Substantia nigra (tissue), 51 donors: ENCODE measurements at places on chromosomes 11 and 22.
A peak's percentile ranks its signal among the peaks of the same experiment; 100 is the strongest.

DNA sequence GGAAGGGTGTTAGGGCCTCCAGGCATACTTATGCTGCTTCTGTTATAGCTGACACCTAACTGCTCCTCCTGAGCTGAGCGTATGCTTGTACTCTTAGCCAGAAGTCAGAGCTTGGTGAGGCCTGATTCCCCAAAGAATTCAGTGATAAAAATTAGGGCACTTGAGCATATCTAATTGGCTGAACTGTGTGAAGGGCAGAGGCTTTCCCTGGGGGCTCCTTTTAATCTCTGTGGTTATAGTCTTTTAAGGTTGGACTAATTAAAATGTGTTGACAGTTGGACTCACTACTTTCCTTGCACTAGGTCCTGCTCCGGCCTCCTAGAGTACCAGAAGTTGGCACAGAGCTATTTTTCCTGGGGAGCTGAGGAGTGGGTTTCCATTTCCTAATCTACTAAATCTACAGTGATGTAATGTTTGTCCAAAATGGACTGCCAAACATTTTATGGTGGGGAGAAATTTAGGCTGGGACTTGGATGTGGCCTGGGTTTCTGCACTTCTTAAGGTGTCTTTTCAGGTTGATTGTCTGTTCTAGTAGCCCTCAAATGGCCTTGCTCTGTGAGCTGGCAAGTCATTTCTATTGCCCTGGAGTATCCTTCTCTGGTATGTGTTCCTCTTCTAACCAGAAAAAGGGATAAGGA, 18.4 kb downstream of the STIM1 start:
- DNase-seq = no peak

- DNase-seq = peak; percentile 83
Observed at GRCh38 chr11:503179-503981, 3.7 kb downstream of the RNH1 start.

DNA sequence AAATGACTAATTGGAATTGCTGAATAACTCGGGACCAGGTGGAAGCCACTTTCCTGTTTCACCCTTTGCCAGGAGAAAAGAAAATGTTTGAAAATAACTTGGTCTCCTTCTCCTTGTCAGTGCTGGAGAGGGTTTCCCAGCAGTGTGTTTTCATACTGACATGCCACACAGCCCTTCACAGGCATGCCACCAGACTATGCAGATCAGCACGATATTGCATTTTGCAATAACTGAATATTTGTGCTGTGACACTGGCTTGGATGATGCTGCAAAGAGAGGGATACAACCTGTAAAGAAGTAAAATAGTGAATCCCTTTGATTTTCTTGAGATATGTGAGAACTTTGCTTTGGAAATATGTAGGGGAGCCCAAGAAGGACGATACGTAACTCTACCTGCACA, 200.0 kb upstream of the NAV2 start:
- no peak for DNase-seq

DNA sequence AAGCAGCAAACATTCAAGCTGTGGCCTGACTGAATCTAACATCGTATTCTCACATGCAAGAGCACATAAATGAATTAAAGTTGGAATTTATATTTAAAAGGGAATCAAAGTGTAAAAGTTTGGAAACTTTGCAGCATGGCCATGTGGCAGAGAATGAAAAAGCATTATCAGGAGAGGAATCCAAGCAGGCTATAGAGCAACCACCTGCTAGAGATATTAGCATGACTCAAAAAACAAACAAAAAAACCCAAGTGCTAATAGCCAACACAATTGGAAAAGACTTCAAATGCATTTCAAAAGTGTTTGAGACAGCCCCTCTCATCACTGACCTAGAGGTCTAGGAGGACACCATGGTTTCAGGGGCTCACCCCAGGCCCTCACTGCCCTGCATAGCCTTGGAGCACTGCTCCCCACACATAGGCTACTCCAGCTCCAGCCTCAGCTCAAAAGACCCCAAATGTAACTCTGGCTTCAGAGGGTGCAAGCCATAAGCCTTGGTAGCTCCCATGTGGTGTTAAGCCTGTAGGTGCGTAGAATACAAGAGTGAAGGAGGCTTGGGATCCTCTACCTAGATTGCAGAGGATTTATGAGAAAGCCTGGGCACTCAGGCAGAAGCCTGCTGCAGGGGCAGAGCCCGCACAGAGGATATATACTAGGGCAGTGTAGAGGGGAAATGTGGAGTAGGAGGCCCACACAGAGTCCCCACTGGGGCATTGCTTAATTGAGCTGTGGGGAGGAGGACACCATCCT, 1.7 kb upstream of the KRTAP5-7 start:
- DNase-seq = no peak

GRCh38 chr11:105611572-105612441, 1.9 kb downstream of the GRIA4 start:
- DNase-seq = peak; percentile 10

DNA sequence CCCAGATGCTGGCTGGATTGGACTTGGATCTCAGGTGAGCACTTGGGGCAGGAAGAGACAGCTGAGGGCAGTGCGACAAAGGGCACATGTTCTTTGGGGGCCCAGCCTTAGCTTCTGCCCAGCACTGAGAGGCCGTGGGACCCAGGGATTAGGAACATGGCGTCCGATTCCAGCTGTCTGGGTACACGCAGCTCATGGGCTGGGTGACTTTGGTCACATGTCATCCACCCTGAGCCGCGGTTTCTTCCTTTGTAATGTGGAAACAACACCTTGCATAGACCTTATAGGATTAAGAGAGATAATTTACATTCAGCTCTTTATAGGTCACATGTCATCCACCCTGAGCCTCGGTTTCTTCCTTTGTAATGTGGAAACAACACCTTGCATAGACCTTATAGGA, 39.8 kb downstream of the MYO18B start:
- no peak for DNase-seq

DNA sequence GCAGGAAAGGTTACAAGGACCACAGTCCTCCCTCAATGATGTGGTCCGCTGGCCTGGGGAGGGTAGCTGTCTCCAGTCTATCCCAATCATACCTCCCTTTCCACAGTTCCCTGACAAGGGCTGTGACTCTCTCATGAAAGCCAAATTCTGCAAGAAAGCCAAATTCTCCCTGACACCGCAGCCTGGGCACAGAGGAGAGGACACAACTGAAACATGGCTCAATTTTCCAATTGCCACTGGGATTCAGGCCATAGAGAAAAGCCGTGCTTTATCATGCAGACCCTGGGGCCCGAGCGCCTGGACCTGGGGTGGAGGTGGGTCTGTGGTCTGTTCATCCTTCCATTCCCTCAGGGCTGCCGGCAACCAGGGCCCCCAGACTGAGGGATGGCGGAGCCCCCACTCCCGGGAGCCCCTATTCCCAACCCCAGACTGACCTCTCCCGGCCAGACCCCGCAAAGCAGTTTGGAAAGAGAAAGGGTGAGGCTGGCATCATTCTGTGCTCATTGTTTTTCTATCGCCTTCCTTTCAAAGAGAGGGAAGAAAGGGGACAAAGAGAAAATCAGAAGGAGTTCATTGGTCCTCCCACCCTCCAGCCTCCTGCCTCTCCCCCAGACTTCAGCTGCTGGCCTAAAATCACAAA, 239.5 kb downstream of the BUD13 start:
- no peak for DNase-seq

DNA sequence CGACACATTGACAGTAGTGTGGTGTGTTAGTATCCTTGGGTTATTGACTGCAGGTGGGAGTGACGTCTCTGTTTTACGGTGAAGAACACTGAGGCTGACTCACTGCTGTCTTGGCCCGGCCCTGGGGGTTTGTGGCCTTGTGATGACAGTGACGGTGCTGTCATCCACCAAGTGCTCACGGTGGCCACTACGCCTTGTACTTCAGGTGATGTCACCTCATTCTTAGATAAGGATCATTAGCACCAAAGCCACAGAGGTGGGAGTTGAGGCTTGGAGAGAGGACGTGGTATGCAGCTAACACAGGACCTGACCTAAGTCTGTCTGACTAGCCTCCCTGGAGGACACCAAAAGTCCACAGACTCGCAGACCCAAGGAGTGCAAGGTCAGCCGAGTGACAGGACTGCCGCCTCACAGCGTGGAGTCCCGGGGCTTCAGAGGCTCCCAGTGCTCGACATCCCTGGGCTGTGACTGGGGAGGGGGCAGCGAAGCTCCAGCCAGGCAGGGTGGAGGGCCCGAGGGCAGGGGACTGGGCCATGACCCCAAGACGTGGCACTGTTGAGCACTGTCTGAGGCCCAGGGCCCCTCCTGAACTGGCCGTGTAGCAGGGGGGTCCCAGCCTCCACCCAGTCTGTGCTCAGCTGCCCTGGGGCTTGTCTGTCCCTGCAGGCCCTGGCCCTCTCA, 56.5 kb downstream of the NAT10 start:
- no peak for DNase-seq

GRCh38 chr11:45332276-45332934, 46.3 kb upstream of the SYT13 start:
- DNase-seq = no peak

DNA sequence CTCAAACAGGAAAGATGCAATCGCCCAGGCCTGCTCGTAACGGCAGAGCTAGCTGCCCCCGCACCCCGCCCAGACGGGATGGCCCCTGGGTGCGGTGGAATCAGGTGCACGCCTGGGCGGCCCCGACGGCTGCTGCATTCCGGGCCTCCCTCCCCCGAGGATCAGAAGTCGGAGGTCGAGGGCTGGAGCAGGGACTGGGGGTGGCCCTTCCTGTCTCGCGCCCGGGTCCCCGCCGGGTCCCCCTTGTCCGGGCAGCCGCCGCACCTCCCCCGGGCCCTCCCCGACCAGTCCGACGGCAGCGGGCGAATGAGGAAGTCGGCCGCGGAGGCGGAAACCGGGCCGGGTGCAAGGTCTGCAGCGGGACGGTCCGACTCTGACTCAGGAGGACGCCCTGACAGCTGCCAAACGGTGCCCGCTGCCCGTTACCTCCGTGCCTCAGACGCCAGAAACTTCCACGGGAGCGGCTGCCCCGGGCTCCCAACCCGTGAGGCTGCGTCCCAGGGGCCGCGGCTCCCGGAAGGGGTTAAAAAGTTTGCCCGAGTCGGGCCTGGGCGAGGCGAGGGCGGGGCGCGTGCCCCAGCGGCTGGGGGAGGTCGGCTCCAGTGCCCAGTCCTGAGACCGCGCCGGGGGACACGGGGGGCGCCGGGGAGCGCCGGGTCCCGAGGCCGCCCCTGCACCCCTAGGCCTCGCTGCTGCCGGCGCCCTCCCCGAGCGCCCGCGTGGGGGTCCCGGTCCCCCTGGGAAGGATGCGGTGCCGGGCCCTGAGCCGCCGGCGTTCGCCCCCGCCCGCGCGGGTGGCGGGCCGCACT, 663 bp downstream of the MYH9 start:
- DNase-seq = no peak

GRCh38 chr11:35304900-35305460, 114.4 kb downstream of the SLC1A2 start:
- no peak for DNase-seq

DNA sequence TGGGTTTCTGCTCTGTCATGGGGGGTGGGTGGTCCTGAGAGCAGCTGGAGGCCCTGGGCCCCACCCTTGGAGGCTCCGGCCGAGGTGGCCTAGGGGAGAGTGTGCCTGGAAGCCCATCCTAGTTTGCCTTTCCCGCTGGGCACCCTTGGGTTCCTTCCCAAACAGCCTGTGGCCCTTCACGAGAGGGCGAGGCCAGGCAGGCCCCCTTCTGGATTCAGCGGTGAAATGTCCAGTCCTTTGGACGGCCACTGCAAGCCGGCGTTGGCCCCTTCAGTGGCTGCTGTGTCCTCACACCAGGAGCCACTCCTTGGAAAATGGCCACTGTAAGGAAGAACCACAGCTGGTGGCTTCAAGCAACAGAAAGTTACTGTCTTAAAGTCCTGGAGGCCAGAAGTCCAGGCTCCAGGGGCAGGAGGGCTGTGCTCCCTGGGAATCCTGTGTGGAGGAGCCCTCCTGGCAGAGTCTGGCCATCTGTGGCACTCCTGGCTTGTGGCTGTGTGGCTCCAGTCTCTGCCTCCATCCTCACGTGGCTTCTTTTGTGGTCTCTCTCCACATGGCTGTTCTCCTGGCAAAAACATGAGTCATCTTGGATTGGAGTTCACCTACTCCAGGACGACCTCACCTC, 854.1 kb downstream of the TBC1D22A start:
- no peak for DNase-seq

DNA sequence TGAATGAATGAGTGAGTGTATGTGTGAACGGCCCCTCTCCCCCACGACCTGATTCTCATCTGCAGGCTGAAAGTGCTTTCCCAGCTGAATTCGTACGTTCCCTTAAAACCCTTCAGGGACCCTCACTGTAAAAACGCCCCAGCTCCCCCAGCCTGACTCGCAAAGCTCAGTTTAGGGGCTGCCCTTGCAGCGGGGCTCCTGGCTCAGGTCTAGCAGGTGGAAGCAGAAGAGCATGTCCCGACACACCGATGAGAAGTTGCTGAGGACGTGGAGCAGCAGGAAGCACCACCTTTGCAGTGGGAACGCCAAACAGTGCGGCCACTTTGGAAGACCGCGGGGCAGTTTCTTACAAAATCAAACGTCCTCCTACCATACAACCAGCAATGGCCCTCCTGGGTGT, 3.6 kb upstream of the MRPL23 start:
- DNase-seq = no peak

DNA sequence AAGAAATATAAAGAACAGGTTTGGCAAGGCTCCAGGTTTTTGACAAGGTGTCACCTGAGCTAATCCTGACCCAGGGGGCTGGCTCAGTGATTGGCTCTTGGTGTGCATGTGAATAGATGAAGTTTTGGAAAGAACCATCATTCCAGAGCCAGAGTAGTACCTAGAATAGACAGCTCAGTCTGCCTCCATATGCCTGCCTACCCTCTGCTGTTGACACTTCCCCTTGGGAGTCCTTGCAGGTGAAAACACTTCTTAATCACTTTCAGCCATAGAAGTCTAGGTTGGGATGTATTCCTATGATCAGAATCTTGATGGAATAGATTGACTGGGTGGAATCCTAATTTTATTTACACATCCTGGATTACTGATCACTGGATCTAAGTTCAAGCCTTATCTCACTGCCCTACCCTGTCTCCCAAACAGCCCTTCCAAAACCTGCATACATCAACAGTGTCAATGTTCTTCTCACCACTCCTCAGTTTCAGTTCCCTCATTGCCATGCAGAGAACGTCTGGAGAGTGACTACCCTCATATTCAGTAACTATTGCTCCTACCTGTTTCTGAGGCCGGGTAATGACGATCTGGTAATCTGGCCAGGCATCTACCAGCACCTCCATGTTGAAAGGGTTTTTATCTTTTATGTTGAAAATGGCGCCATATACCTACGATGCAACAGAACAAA, 6.7 kb downstream of the GLYATL2 start:
- no peak for DNase-seq

- no peak for DNase-seq
Observed at GRCh38 chr11:116657842-116658825, 114.7 kb downstream of the BUD13 start.

- no peak for DNase-seq
Observed at GRCh38 chr11:35588627-35589026, 29.6 kb upstream of the FJX1 start.

GRCh38 chr11:132851247-132851646, 681.1 kb downstream of the OPCML start:
- no peak for DNase-seq

DNA sequence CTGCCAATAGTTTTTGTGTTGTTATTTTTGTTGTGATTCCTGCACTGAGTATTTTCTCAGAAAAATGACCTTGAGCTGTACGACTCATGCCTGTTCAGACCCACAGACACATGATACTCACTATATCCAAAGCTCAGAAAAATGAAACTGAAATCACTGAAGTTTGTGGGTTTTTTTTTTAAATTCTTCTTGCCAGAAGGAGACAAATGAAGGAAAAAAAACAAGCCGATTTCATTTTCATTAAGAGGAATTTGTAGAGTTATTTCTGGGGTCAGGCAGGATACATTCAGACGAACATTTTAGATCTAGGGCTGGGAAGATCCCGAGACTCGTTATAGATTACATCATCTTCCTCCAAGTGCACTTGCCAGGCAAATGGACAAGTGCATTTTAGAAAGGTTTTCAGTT, 60.4 kb downstream of the BMAL1 start:
- DNase-seq = no peak
